Activated T-helper 2 cell treated with anti-CD3 and anti-CD28 coated beads, Interferon-gamma antibody, Interleukin-2, Interleukin-4, amounts not matched to agents 10 μg/mL and 5 μg/mL and 100 μg/mL, durations not matched to agents 14 hours and 24 hours and 36 hours (primary cell): ENCODE measurements at places on chromosomes 1 and 21. TPM values are rescaled to one million over a fixed set of nuclear protein-coding genes. Genes with fewer than 3 reads are reported as not detected.

GRCh38 chr1:7389906-7390603 lies 381.0 kb upstream of the VAMP3 start:
- DNase-seq: peak; percentile 3

Gene ANGPTL1
- total RNA-seq: not detected in 2 replicates

Gene NR0B2
- total RNA-seq: not detected in 2 replicates

Gene EFNA1
- total RNA-seq: 0.18 and 0.39 TPM in 2 replicates

DNA sequence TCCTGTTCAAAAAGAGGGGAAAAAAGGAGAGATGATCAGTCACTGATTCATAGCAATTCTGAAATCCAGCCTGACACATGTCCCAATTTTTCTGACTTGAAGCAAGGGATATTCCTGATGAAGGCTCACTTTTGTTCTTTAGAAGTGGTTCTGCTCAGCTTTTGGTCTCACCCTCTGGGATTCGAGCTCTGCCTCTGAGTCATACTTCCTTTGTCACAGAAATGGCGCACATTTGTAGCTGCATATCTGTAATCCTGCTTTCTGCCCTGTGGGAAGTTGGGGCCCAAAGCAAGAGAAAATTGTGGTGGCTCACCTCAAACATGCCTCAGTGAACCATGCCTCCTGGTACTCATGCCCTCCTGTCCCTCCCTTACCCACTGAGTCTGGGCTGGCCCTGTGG lies 22.3 kb upstream of the FAM78B start:
- no peak for DNase-seq

DNA sequence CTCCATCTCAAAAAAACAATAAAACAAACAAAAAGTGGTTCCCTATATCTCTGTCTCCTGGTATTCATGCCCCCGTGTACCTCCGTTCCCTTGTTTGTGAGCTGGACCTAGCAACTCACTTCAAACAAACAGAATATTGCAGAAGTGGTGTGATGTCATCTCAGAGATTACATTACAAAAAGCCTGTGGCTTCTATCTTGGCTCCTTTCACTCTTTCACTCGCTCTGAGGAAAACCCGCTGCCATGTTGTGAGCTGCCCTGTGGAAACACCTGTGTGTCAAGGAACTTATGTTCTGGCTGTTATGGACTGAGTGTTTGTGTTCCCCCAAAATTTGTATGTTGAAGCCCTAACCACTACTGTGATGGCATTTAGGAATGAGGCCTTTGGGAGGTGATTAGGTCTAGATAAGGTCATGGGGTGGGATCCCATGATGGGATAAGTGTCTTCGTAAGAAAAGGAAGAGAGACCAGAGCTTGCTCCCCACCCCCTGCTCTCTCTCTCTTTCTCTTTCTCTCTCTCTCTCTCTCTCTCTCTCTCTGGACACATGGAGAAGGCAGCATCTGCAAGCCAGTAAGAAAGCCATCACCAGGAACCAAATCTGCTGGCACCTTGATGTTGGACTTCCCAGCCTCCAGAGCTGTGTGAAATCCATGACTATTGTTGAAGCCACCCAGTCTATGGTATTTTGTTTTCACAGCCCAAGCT lies 7.4 kb upstream of the HYI start:
- no peak for DNase-seq
